Fibroblast of lung (primary cell): ENCODE measurements at places on chromosomes 5 and 9. TPM values are rescaled to one million over a fixed set of nuclear protein-coding genes. Genes with fewer than 3 reads are reported as not detected.

DNA sequence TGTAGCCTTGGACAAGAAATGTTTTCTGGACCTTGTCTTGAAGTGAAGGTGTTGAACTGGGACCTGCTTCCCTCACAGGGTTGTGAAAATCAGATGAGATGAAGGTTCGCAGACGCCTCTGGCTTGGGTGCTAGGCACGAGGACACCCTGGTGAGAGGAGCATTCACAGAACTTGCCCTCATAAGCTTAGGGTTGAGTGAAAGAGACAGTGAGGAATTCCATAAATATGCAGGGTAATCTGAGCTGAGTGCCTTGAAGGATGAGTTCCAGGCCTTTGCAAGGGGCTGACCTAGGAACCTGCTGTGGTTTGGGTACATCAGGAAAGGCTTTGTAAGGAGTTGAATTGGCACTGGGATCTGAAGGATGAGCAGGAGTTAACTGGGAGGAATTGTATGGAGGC is 75.7 kb upstream of the SAP30L start:
- peak; percentile 60 for DNase-seq

DNA sequence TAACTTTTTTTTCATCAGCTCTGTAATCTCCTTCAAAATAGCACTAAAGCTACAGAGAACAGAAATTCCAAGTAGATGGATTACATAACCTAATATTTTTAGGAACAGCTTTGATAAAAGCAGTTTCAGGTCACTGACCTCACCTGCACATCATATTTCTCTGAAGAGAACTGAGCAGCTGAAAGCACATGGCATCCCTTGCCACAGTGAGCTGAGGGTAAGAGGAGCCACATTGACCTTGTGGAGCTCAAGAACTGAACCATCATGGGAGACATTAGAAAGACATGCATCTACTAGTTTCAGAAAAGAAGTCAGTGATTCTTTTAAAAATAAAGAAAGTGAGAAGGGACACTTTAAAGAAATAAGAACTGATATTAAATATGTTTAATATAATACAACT is 222.7 kb downstream of the CFAP90 start:
- DNase-seq, result no peak

GRCh38 chr5:127369796-127370195 is 79.2 kb downstream of the MEGF10 start:
- DNase-seq, result no peak

DNA sequence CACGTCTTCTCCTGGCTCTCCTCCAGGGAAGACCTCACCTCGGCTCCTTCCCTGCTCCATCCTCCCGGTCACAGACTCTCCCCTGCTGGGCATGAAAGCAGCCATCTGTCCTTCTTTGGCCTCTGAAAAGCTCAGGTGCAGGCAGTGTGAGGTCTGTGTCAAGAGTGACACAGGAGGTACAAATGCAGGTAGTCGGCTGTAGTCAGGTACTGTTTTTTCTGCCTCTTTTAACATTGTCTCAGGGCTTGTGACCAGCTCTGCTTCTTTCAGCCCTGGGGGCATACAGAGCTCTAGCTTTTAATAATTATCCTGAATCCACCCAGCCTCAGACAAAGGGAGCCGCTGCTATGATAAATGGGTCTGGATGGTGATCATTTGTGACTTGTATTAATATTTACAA is 46.4 kb downstream of the C5orf15 start:
- no peak for DNase-seq

- no peak for DNase-seq
These were observed 72.8 kb downstream of the APBA1 start for GRCh38 chr9:69599232-69599971.

DNA sequence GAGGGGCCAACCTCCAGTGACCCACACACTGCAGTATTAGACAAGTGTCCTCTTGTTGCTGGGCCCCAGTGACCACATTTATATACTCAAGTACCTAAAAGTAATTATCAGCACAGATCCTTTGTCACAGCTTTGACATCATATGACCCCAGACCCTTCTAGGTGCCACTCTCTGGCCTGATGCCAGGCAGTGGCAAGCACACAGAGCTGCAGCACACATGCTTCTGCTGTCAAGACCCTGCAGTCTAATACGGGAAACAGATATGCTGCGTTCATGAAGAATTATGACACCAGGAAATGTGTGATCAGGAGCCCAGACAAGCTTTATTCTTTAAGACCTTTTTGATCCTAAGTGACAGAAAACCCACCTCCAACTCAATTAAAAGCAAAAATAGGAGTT is 63.8 kb upstream of the AFAP1L1 start:
- no peak for DNase-seq

TOR1B gene
- polyA plus RNA-seq, result 29.5 and 33.6 TPM in 2 replicates

GRIA1 gene
- 0.12 and 2.0 TPM in 2 replicates for polyA plus RNA-seq

SHISAL2B gene
- not detected in 2 replicates for polyA plus RNA-seq

TXNDC8 gene
- not detected in 2 replicates for polyA plus RNA-seq

LCN15 gene
- polyA plus RNA-seq, result not detected in 2 replicates

SV2C gene
- polyA plus RNA-seq, result not detected in 2 replicates

DDX4 gene
- polyA plus RNA-seq, result not detected in 2 replicates
